ENCODE measurements at places on chromosomes 5 and 9.

GRCh38 chr5:36642089-36642488 lies 35.7 kb downstream of the SLC1A3 start:
- no peak for DNase-seq

DNA sequence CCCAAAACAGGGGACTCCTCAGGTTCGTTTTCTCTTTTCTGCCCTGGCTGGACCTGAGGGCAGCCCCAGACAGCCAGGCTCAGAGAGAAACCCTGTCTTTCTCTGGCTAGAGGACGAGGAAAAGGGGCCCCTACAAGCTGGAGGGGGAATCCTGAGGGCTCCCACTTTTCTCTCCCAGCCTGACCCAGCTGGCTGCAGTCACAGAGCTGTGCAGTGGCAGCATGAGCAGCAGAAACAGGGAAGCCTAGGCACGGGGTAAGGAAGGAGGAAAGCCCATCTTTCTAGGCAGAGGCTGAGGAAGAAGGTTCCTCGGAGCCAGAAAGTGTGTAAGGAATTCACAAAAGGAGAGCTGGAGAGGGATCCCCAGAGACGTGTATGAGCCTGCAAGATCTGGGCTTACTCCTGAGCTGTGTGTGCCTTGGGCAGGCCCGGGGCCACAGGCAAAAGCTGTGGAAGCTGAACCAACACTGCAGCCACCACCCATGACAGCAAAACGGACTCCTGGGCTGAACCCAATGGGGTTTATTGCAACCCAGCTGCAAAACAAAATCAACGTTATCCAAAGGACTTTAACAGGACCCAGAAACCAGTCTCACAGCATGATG lies 16.2 kb downstream of the CAMSAP1 start:
- no peak for DNase-seq

DNA sequence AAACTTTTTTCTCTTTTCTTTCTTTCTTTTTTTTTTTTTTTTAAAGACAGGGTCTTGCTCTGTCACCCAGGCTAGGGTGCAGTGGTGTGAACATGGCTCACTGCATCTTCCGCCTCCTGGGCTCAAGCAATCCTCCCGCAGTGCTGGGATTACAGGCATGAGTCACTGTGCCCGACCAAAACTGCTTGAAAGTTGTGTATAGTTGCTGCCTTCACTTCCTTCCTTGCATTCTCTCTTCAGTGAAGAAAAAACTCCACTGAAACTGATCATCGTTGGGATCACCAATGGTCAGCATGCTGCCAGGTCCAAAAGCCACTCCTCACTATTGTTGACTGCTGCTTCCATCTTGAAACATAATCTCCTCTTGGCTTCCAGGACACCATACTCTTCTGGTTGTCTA lies 66.6 kb upstream of the CTNNA1 start:
- no peak for DNase-seq

GRCh38 chr5:17204133-17204489 lies 13.3 kb upstream of the BASP1 start:
- DNase-seq, result no peak

DNA sequence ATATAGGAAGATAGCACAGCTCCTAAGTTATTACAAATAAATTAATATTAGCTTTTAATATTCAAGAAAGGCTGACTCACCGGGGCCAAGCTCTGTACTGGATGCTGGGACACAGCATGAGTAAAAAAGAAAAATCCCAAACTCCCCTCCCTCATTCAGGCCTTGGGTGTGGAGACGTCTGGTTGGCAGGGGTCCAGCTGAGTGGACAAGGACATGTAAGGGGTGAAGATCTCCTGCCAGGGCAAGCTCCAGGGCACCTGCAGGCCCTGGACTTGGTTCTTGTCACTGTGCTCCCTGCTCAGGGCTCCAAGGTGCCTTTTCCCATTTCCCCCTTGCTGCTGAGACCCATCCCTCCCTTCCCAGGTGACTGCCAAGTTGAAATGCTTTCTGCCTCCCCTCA lies 388.5 kb downstream of the ENC1 start:
- no peak for DNase-seq

- DNase-seq, result no peak
Observed at GRCh38 chr5:20266066-20266465, 278.1 kb upstream of the CDH18 start.

- no peak for DNase-seq
Observed at GRCh38 chr9:96688187-96688586, 33.1 kb upstream of the PRXL2C start.

DNA sequence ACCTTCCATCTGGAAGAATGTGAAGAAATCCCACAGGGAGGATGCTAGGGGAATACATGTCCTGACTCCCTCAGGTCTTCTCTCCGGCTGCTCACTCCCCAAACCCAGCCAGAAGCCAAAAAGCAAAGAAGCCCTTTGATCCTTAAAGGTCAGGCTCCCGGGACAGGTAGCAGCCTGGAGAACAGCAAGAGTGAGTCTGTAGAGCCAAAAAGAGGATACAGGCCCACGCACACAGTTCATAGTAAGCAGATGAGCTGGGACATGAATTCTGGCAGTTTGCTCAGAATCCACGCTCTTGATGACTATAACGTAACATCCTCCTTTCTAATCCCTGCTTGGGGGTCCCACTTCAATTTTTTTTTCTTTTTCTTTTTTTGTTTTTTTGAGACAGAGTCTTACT lies 72.0 kb upstream of the SLC44A1 start:
- no peak for DNase-seq

DNA sequence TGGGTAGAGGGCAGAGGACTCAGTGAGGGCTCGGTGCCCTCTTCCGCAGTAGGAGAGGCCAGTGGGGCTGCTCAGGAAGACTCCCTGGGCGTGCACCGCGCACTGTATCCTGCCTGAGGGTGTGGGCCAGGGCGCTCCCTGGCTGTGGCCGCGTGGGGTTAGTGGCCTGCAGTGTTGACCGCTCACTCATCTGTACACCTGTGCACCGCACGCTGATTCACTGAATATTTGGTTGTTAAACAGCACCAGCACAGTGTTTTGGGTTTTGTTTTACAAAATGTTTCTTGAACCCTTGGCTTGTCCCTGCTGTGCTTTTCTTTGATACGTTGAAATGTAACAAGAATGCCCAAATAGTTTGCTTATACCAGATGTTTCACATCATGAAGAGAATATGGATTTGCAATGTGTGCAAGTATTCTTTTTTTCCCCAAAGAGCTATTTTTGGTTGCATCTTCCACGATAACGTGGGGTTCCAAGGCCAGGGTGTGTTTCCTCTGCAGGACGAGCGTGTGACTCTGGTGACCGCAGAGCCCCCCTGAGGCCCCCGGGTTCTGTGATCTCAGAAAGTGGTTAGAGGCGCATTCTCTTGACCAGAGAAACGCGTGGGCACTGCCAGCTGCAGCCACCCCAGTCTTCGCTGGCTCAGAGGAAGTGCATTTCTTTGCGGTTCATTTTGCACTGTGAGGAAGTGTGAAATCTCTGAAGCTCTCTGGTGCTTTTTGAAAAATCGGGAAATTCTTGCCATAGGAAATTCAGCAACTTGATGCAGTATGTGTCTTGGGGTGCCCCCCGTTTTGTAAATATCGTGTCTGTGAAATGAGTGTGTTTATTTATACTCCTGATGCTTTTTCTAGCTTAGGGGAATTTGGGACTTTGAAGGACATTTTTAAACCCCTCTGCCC lies 46.9 kb downstream of the AHRR start:
- DNase-seq, result no peak

DNA sequence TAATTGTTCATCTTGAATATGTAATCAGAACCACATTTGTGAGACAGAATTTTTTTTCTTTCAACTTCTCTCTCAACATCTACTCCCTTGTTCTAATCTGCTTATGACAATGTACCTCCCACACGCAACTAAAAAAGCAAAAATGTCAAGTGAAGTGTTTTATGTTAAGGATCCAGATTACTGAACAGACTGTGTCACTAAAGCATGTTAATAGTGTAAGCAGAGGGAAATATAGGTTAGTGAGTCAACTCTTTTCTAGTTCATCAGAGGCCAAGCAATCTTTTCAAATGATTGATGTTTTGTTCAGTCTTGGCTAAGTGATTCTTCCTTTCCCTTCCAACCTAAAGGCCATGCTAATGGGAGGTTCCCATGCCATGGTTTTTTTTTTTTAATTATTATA lies 34.7 kb upstream of the IDNK start:
- DNase-seq, result no peak

- DNase-seq, result no peak
Observed at GRCh38 chr5:151758141-151758429, 346 bp downstream of the ATOX1 start.

All from retinal pigment epithelial cell (primary cell).